ENCODE measurements at places on chromosomes 6 and 20.

DNA sequence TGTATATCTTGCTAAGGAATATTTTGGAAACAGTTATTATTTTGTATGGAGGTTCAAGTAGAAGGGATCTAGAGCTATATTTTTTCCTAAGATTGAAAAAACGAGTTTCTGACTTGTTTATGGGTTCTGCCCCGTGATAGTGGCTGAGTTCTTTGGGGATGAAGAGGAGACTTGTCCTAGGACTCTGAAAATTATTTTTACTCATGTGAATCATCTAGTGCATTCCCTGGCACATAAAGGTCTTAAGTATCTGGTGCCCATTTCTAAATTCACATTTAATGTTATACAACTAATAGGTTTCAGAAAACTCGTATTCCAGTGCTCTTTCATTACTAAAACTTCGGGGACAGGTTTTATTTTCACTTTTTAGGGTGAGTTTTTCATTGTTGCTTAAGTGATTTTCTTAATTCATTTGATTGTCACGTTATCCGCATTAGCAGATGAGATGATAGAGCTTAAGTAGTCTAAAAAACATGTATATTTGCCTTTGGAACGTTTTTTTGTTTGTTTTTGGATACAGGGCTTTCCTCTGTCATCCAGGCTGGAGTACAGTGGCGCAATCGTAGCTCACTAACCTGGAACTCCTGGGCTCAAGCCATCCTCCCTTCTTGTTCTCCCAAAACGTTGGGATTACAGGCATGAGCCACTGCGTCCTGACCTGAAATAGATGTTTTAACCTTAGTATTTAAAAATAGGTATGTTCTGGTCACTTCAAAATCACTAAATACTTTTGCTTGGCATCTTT lies 2.1 kb downstream of the NFYA start:
- no peak for DNase-seq

DNA sequence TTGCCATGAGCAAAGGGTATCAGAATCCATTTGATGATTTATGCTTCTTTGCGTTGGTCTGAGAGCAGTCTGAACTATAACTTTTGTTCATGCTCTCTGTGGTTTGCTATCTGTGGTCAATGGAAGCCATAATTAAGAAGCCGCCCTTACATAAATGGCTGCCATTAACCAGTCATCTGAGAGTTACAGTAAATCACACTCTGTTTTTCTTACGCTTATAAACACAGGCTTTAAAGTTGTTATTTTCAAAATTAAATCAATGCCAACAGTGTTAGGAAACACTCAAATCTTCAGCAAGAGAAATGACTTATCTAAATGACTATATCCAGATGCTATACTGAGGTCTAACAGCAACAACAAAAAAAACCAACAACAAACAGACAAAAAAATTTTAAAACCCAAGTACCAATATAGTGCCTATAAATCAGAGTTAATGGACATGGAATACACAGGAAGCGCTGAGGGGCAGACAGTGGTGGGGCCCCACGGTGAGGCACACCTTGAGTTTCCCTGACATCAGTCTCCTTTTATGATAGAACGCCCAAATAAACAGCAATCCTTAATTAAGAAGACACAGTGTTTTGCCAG lies 108.0 kb upstream of the C6orf118 start:
- no peak for DNase-seq

DNA sequence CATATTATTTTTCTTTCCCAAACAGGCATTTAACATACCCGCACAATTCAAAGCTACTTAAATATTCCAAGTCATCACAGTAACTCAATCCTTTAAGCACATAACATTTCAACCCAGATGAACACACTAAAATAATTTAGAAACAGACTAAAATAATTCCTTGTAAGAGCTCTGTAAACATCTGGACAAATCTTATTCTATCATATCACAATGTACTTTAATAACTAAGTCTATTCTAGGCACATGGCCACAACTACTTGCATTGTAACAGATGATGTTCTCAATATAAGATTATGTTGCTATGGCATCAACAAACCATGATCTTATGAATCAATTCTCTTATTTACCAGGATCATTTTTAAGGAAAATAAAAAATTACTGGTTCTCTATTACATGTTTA lies 123.2 kb upstream of the THEMIS start:
- DNase-seq: peak; percentile 83

DNA sequence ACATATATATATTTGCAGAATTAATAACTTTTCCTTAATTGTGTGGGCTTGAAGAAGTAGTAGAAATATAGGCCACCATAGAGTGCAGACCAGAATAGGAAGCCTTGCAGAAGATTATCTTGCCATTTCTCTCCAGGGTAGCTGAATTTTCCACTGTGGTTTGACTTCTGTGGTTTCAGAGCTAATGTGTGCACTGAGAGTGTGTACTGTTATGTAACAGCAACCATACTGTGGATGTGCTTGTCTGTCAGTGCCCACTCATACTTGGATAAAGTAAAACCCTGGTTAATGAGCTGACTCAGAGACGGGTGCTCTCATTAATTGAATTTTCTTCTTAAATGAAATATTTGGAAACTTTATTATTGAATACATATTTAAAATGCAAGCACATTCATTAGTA lies 57.2 kb downstream of the CEP43 start:
- DNase-seq: no peak

- no peak for DNase-seq
Observed at GRCh38 chr20:16385462-16385861, 187.8 kb downstream of the KIF16B start.

GRCh38 chr6:77987035-77987384 lies 334.2 kb downstream of the MEI4 start:
- DNase-seq: no peak

- DNase-seq: no peak
Observed at GRCh38 chr20:8809107-8809953, 259.6 kb upstream of the PLCB4 start.

DNA sequence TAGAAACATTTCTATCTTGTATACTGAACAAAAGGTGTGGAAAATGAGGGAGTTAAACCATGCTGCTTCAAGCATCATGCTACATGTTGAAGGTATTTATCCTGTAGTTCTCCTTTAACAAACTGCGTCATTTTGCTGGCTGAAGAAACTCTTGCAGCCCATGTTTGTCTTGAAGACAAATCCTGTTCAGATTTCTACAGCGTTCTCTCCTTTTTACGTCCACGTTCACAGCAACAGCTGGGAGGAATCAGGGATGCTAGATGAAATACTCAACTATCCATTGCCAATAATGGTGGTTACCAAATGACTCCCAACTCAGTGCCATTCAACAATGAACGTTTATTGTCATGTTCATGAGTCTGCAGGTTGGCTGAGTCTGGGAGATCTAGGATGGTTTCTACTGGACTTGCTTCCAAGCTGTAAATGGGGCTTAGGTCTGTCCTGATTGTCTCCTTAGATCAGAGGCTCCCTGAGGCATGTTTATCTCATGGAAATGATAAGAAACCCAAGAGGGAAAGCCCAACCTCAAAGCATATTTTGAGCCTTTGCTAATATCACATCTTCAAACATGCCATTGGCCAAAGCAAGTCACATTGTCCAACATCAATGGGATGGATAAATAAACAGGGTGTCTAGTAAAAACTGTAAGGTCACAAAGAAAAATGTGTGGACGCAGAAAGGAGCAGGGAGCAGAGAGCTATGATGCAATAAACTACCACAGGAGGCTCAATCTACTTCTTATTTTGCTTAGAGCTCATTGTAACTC lies 2.7 kb upstream of the PLCB1 start:
- DNase-seq: no peak

DNA sequence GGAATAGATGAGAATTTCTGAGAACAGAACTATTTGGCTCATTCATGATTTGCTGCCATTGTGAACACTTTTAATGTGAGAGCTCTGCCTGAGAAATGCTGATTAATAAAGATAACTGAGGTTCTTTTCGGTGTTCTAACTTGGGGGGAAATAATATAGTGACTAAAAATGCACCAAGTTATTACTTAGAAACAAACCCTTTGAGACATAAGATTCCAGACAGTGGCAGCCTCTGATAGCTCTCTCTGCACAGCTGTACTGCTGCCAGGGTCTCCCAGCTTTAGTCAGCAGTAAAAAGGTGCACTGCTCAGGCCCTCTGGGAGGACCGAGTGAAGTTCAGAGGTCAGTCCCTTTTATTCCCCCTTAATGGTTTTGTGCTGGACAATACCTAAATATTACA lies 2.5 kb upstream of the PRDM1 start:
- DNase-seq: no peak

DNA sequence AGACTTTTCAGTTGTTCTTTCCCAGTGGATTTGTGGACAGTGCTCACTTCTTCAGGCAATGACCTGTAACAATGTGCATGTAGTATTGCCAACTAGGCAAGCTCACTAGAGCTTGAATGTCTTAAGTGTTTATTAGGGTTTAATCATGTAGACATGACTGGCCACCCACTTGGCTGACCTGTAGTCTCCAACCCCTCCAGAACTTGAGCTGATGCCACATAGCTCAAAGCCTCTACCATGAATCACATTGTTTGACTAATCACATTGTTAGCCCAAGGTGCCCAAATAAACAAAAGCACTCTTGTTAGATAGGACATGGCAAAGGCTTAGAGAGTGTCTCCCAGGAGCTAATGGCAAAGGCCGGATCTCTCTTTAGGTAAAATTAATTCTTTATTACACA lies 272.7 kb downstream of the GRIK2 start:
- DNase-seq: no peak

GRCh38 chr20:62971950-62972844 lies 19.7 kb downstream of the SLC17A9 start:
- peak; percentile 51 for DNase-seq

GRCh38 chr6:23499549-23499948 lies 626.5 kb upstream of the NRSN1 start:
- no peak for DNase-seq

DNA sequence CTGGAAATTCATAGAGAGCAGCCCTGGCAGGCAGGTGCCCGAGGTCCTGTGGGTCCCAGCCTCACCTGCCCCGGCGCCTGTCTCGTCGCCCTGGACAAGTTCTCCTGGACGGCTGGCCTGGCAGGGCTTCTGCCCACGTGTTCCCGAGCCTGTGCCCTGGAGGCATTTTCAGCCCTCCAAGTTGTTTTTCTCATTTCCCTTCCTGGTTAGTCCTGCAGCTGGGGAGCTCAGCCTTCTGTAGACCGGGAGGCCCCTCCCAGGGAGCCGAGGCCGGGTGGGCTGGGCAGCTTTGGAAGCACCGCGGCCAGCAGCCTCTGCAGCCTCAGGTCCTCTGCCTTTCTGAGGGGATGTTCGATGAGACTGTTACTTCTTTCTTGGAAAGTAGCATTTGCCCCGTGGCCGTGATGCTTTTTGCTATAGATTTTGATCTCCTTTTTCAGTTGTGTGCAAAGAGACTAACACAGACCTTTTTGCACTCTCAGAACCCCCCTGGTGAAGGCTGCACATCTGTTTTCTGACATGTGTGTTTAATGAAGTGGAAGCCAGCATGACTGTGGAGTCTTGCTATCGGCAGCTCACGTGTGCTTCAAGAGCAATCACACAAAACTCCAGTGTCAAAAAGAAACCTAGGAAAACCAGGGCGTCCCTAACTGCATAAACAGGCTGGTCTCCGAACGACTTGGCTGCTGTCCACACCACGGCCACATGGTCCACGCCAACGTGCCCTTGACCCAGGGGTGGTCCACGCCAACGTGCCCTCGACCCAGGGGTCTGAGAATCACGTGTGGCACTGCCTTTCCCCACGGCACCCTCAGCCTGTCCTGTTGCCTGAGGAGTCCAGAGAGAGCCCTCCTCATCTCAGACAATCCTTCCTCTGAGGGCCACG lies 207.5 kb downstream of the SMOC2 start:
- peak; percentile 23 for DNase-seq

DNA sequence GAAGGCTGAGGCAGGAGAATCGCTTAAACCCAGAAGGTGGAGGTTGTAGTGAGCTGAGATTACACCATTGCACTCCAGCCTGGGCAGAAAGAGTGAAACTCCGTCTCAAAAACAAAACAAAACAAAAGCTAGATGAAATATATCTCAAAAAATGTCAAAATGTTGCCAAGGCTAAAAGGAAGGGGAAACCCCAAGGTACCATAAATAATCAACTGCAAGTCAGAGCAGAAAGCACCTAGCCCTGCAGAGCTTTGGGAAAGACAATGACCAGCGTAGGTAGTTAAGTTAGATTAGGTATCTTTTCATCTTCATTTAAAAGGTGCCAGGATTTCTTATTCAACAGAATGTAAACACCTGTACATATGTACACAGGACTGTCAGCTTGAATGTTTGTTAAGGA lies 33.0 kb downstream of the AKIRIN2 start:
- DNase-seq: no peak

- DNase-seq: peak; percentile 10
Observed at GRCh38 chr20:21615617-21616080, 89.8 kb upstream of the PAX1 start.

DNA sequence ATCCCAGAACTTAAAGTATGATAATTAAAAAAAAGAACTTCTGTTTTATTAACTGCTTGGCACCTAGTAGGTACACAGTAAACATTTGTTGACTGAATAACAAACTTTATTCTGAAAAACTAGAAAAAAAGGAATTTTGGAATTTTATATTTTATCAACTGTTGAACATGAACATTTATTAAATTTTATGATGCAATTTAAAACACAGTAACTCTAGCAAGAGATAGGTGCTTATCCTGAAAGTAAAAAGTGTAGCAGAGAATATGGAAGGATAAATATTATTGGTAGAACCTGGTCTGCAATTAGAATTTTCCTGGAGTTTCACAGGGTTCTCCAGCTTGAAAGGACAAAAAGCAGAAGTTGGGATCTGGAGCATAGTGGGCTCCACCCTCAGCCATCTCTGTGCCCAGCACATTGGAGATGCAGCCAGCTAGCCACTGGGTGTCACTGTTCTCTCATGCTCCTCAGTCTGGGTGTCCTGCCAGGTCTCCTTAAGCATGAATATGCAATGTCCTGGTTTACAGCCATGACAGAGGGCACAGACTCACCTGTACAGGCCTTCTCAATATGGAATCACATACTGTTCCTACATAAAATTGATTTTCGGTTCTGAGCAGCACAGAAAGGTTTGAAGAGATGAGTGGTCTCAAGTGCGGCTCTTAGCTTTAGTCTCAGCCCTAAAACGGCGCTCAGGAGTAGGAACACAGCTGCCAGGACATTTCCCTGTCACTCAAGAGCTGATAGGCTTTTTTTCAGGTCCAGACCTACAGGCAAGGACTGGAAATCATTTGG lies 31.7 kb upstream of the IL20RA start:
- peak; percentile 48 for DNase-seq

DNA sequence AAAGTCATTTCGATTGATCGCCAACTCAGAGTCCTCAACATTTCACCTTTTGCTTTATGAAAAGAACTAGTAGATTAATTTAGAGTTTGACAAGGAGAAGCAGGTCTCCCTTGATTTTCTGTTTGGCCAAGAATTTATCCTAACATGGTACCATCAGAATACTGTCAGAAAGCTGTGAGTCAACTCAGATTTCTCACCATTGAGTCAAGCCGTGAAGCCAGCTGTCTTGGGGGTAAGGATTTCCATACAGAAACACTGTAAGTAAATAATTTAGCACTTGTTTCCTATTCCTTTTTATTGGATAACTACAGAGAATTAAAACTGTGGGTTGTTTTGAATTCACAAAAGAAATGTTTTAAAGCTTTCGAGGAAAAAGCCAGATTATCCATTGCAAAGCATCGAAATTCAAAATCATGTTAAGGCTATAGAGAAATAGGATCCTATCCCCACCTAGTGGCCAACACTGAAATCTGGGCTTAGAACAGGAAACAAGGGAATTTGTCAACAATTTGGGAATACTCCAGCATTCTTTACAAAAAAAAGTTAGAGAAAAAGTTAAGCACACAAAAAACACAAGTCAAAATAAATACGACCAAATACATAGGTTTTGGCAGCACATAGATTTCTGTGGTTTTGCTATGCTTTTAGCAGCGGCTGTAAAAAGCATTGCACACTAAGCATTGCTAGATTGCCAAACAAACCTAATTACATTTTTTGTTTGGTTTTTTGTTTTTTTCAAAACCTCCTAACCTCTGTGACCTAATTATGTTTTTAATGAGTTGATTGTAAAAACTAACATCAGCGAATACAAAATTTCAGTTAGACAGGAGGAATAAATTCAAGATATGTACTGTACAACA lies 44.2 kb downstream of the COL11A2 start:
- DNase-seq: peak; percentile 36

All from skin of body (tissue), 3 donors.